ENCODE measurements at places on chromosomes 11 and 22. TPM values are rescaled to one million over a fixed set of nuclear protein-coding genes. Genes with fewer than 3 reads are reported as not detected.

Gene DEAF1
- 58.4 TPM for total RNA-seq

DNA sequence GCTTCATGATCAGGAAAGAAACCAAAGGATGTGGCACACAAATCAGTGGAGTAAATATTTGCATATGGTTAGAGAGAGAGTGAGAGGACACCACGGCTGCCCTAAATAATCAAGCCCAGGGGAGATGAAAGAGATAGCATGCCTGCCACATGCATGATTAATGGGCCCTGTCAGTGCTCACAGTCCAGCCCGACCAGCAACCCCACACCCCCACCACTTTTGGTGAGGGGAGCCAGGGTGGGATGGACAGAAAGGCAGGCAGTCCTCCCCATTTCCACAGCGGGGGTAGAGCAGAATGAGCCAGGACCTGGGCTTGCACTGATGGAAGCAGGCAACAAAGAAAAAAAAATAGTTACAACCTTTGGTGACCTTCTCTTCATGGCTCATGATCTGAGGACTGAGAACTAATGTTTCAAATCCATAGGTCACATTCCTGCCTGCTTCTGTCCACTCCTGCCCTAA, 545.0 kb downstream of the ETS1 start:
- no peak for DNase-seq

GRCh38 chr11:22392561-22392960, 54.4 kb downstream of the SLC17A6 start:
- no peak for DNase-seq

GRCh38 chr11:111355956-111356659, 23.0 kb downstream of the POU2AF1 start:
- DNase-seq = no peak

DNA sequence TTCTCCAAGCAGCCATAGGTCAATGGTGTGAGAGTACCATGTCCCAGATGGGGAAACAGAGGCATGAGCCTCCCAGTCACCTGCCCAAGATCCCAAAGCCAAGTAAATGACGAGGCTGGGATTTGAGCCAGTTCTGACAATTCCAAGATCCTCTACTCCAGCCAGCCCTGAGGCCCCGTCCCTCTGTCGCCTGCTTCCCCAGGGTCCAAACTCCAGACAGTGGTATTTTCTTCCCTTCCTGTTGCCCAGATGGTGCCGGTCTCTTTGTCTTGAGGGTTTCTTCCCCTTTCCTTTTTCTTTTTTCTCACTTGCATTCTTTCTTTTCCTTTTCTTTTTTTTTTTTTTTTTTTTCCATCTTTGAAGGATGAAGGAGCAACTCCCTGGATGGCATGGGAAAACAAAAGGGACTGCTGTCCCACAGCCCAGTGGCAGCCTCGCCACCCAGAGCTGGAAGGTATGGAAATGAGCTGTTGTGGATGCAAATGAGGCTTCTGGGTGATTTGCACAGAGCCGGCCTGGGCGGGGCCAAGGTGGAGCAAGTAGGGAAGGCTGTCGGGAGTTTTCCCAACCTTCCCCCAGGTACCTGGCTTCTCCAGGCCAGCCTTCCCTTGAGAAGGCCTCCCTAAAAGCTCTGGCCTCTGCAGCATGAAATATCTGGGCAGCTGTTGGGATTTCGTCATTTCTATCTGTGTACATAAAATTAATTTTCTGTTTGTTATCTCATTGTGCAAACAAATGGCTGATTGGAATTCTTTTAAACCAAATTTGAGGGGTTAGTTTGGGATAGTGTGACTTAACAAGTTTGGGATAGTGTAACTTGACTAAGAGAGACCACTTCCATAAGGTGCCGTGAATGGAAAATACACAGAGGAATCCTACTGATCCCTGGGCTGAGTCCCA, 146.8 kb downstream of the MN1 start:
- DNase-seq = peak; percentile 75

DNA sequence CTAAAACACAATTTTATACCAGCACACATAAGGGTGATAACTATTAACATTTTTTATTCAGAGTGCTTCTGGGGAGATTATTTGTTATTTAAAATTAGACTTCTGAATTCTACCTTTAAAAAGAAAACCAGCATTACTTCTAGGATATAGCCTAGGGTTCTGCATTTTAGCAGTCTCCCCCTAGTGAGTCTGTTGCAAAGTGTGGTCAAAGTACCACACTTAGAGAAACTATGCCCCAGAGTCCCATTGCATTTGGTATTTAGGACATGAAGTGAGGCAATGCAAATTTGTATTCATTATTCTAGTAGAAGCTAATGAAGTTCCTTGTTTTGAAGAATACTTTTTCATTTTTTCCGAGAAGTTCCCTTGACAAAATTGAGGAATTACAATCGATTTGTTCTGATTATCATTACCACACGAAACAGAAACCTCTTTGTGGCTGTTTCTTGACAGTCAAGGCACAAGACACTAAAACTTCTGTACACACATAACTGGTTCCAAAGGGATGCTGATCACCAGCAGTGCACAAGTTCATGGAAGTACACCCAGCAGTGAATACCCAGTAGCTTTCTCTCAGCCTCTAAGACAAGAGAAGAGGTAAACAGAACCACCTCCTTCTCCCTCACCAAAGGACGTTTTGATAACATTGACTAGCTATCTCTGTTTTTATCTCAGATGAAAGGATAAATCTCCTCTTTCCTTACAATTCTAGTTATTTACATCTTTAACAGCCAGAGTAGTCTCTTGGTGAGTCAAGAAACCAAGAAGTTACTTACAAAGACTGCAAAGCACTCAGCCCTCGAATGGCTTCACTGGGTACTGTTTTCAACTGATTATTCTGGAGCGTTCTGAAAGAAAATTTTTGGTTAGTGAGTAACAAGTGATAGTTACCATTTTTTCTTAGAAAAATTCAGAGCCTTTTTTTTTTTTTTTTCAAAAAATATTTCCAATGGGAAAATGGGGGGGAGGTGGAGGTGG, 27.6 kb upstream of the CCDC34 start:
- no peak for DNase-seq

- DNase-seq = no peak
Measured at GRCh38 chr11:96187822-96188221, 155.2 kb downstream of the MAML2 start.

DNA sequence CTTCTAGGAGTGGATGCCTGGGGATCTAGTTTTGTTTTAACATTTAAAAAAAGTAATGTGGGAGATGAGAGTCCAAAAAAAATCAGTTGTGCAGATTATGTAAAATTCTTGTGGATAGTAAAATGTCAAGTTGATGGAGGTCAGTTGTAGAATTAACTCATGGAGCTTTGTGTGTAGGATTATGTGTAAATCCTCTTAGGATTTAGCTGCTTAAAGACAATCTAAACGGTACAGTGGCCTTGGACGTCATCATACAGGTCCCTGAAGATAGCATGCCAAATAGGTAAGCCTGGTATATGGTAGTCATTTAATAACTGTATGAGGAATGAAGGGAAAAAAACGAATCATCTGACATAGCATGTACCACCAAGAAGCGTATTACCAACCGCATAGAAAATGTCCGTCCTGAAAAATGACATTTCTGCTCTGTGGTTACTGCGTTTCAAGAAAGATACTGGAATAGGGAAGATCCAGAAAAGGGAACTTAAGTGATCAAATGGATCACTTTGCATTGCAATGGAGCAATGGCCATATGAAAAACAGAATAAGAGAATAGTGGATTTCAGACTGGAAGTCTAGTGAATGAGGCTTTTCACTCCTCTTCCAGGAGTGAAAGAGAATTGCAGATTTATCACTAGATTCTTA, 61.3 kb downstream of the BCL2L13 start:
- no peak for DNase-seq

DNA sequence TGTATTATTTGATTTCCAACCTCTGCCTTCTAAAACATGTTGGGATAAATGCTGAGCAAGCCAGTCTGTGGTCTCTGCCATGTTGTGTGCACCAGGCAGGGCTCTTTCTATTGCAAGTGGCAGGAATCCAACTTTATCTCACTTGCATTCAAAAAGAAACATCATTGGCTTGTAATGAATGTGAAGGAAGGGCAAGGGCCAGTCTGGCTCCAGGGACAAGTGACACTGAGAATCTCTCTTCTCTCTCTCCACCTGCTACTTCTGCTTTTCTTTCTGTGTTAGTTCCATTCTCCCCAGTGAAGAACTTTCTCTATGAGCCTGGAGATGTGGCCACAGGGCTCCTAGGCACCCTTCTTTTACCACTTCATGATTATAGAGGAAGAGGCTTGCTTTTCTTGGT, 329.9 kb upstream of the NCAM1 start:
- no peak for DNase-seq

GRCh38 chr11:15867871-15868270, 488.5 kb downstream of the SOX6 start:
- no peak for DNase-seq

- DNase-seq = no peak
Measured at GRCh38 chr22:24148266-24149197, 32.8 kb upstream of the SUSD2 start.

DNA sequence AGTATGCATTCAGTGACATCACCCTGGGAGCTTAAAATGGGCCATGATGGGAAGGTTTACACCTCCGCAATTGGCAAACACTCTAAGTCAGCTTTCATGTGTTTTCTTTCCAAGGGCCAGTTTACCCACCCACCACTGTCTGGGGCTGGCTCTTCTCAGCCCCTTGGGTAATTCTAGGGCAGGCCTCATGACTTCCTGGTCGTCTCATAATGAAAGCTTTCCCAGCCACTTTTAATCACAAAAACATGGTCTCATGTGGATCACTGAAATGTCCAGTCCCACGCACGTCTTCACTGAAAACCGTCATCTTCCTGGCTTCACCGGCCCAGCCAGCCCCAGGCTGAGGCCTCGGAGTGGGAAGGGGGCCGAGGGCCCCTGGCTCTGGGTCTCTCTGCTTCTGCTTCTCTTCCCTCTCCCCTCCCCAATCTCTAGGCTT, 58.5 kb upstream of the ANO1 start:
- no peak for DNase-seq

DNA sequence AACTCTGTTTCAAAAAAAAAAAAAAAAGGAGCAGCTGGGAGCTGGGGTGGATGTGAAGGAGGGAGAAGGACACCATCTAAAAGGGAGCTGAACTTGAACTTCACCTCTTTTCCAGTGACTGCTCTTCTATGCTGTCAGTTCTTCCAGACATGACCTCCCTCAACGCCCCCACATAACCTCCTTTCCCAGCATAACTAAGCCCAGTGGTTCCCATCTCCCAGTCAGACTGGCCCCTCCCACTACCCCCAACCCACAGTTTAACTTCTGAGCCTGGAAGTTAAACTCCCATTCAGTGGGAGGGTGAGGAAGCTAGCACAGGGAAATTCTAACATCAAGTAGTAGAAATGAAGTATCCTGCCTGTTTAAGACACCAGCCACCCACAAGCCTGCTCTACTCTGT, 1.8 kb downstream of the ARHGAP1 start:
- no peak for DNase-seq

Gene HOATZ
- not detected for total RNA-seq

DNA sequence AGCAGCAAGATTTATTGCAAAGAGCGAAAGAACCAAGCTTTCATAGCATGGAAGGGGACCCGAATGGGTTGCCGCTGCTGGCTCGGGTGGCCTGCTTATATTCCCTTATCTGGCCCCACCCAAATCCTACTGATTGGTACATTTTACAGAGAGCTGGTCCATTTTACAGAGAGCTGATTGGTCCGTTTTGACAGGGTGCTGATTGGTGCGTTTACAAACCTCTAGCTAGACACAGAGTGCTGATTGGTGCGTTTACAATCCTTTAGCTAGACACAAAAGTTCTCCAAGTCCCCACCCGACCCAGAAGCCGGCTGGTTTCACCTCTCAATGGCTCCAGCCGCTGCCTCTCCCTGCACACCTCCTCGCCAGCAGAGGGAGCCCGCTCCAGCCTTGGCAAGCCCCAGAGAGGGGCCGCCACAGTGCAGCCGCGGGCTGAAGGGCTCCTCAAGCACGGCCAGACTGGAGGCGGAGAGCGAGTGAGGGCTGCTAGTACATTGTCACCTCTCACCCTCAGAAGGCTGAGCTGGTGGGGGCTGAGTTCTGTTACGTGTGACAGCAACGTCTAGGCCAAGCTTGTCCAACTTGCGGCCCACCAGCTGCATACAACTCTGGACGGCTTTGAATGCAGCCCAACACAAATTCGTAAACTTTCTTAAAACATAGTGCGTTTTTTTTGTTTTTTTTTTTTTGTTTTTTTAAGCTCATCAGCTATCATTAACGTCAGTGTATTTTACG, 8.7 kb downstream of the PTH start:
- DNase-seq = no peak

Gene CSF2RB
- not detected for total RNA-seq

Gene MIAT
- 36.0 TPM for total RNA-seq

DNA sequence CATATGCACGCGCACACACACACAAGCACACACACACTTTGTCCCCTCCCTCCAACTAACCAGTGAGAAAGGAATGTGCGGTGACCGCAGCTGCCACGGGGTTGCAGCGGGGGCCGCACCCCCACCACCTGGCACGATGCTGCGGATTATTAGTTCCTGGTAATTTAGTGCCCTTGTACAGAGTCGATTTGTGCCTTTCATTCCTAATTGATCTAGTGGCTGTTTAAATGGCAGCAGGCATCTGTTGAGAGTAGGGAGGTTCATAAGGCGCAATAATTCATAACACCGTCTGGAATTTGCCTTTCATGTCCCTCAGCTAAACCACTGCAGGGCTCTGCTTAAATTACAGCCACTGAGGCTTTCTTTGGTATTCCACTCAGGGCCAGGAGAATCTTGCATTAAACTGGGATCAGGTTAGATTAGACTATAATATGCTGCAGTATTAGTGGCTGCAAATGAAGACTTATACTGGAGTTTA, 113.7 kb downstream of the FEZ1 start:
- DNase-seq = no peak

GRCh38 chr11:69834251-69834650, 15.0 kb upstream of the FGF3 start:
- no peak for DNase-seq

DNA sequence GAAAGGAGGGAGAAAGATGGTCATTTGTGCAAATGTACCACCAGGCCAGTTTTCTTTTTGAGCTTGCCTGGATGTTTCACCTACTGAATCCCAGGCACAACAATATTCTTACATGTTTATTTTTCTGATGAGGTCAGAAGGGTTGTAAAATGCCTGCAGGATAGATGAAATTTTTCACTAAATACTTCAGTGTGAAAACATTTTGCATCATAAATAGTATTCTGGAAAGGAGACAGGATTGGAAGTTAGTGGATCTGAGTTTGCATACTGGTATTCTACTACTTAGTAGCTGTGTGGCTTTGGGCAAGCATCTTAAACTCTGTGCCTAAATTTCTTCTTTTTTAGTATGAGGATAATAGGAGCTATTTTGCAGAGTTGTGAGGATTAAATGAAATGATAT, 24.8 kb downstream of the RNF169 start:
- no peak for DNase-seq

Gene PATE4
- total RNA-seq = not detected

Gene SCGB1C1
- total RNA-seq = not detected
